ENCODE measurements at places on chromosomes 4 and X. TPM values are rescaled to one million over a fixed set of nuclear protein-coding genes. Genes with fewer than 3 reads are reported as not detected.

HNRNPH2 gene
- total RNA-seq, result 54.4 TPM

PARM1 gene
- 107 TPM for total RNA-seq

BEX1 gene
- total RNA-seq, result 0.50 TPM

BMX gene
- 1.5 TPM for total RNA-seq

COL4A5 gene
- total RNA-seq, result 7.3 TPM

RIBC1 gene
- total RNA-seq, result 0.52 TPM

TLR10 gene
- total RNA-seq, result not detected

TLR6 gene
- total RNA-seq, result 1.5 TPM

- no peak for DNase-seq
Measured at GRCh38 chr4:164293203-164293602, 460.7 kb upstream of the SMIM31 start.

GRCh38 chr4:76626686-76627465 lies 191.8 kb downstream of the SHROOM3 start:
- DNase-seq, result no peak

- DNase-seq, result no peak
Measured at GRCh38 chr4:145734031-145734430, 54.1 kb downstream of the C4orf51 start.

- DNase-seq, result no peak
Measured at GRCh38 chrX:31658360-31658759, 586.5 kb upstream of the FTHL17 start.

DNA sequence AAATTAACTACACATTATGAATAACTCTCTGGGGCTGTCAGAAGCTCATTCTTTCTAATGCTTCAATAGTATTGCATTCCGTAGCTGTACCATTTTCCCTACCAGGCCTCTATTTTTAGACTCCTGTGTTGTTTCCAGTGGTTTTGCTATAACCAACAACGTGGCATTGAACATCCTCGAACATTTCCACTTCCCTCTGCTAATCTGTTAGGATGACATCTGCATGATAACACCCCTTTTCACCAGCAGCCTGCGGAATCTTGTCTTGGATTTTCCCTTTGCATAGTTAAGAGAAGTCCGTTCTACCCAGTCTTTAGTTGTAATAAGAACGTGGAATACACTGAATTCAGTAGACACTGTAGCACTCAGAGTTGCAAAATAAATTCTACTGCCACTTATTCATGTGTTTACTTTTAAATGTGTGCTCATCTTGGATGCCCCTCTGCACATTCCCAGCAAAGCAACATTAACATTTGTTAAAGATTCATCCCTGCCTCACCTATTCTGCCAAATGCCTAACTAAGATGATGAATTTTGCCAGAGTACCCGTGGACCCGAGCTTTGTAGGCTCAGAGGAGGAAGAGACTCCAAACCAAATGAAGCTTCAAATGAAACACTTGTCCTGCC lies 55.6 kb downstream of the SEL1L3 start:
- DNase-seq, result no peak

GRCh38 chr4:177116161-177116560 lies 193.5 kb upstream of the NEIL3 start:
- DNase-seq, result no peak

DNA sequence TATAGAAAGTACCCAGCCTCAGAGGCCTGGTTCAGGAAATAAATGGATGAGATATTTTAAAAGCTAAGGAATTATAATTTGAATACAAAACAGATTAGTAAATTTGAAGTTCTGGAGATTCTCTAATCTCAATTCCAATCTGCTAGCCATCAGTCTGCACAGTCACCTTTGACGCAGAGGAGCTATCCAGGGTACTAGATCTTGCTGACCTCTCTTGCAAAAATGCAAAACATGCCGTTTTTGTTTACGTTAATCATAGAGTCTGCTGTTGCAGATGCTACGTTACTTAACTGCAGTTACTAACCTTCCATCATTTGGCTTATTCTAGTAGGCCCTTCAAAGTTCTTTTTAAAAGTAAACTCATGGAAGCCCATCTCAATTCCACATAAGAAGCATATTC lies 10.4 kb downstream of the CCSER1 start:
- no peak for DNase-seq

DNA sequence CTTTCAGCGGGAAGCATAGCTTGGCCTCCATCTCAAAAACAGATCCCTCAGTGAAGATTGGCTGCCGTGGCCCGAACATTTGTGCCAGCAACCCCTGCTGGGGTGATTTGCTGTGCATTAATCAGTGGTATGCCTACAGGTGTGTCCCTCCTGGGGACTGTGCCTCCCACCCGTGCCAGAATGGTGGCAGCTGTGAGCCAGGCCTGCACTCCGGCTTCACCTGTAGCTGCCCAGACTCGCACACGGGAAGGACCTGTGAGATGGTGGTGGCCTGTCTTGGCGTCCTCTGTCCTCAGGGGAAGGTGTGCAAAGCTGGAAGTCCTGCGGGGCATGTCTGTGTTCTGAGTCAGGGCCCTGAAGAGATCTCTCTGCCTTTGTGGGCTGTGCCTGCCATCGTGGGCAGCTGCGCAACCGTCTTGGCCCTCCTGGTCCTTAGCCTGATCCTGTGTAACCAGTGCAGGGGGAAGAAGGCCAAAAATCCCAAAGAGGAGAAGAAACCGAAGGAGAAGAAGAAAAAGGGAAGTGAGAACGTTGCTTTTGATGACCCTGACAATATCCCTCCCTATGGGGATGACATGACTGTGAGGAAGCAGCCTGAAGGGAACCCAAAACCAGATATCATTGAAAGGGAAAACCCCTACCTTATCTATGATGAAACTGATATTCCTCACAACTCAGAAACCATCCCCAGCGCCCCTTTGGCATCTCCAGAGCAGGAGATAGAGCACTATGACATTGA lies 175.4 kb downstream of the FAT4 start:
- no peak for DNase-seq
